ENCODE measurements at places on chromosomes 3 and 15.

DNA sequence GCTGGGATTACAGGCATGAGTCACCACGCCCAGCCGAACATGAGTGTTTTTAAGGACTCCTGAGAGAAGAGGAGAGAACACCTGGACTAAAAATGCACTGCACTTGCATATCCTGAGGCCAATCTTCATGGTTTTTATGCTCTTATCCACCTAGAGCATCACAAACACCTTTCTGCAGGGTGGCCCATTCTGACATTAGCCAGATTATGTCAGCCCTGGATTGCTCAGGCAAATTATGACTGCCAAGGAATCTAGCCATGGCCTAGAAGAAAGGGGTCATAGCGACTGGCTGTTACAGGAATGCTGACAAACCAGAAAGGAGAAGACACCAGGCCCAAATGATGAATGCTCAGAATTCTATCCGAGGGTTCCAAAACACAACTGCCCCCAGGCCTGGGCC is 40.9 kb upstream of the HERC1 start:
- DNase-seq: no peak

DNA sequence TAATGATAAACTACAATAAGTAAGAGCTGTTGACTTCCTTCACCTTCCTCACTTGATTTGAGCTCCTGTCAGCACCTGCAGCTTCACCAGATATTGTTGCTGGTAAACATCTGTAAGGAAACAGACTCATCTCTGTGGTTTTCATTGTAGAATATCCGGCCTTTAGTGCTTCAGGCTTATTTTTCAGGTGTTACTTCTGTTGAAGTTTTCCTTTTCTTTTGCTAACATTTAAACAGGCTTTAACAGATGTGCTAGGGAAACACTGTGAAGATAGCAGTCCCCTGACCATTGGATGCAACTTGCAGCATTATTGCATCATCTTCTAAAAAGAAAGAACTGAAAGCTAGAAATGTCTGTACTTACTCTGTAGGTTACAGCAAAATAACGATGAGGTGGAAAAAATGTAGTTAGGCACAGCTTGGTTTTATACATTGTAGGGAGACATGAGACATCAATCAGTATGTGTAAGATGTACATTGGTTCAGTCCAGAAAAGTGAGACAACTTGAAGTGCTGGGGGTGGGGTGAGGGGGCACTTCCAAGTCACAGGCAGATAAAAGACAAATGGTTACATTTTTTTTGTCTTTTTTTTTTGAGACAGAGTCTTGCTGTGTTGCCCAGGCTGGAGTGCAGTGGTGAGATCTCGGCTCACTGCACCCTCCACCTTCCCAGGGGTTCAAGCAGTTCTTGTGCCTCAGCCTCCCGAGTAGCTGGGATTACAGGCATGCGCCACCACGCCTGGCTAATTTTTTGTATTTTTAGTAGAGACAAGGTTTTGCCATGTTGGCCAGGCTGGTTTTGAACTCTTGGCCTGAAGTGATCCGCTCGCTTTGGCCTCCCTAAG is 10.2 kb downstream of the EDEM1 start:
- DNase-seq: no peak

GRCh38 chr15:46956881-46957280 is 760.4 kb upstream of the SEMA6D start:
- no peak for DNase-seq

DNA sequence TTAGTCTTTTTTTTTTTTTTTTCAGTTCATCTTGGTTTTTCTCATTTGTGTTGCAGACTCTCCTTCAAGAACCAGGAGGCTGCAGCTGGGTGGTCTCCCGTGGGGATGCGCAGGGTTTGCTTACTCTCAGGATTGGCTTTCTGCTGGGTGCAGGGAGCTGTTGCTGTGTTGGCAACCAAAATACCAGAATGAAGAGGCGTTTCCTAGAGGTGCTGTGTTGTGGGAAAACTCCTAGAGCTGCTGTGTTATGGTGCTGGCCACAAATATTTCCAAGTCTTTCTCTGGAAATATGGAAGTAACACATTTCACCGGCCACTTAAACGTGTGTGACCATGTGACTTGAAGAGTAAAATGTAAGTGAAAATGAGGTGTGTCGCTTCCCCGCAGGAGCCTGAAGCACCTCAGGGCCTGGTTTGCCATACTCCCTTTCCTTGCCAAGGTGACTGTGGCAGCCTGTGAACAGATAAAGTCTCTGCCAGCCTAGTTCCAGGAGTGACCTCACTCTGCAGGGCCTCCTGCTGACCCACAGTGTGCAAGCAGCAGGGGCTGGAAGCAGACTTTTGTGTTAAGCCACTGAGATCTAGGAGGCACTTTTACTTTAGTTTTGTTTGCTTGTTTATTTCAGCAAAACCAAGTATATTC is 258.9 kb downstream of the ADAMTS17 start:
- no peak for DNase-seq

DNA sequence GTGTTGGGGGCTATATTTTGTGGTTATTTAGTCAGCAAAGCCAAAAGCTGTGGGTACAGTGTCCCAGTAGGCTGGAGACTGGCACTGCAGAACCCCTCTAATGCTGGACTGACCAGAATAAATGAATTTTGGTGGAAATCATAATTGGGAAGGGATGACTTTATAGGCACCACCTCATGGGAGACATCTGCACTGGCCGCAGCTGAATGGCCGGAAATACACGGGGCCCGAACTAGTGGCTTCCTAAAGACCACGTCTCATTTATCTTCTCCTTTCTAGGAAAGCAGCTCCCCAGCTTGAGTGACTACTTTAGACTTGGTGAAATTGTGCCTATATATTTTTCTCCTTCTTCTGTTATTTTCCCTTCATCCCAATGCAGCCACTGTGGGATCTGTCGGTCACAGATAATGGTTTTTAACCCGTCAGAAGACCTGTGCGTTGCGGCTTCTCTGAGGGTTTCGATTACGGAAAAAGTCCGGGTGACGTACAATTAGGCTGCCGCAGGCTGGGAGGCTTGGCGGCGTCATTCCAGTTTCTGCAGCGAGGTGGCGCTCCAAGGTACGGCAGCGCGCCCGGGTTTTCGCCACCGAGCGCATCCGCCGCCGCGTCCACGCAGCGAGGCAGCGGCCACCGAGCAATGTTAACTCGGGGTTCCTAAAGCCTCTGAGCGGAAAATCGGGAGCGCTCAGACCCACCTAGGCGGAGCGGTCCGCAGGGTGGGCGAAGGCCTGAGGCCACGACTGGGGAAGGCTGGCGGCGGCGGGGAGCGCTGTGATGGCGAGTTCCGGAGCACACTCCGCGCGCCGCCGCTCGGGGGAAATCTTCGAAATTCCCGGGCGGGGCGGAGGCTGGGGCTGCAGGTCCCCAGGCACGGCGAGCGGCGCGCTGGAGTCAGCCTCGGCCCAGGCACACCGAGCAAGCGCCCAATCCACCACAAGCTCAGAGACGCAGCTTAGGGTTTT is 26.3 kb downstream of the NR2F2 start:
- peak; percentile 77 for DNase-seq

DNA sequence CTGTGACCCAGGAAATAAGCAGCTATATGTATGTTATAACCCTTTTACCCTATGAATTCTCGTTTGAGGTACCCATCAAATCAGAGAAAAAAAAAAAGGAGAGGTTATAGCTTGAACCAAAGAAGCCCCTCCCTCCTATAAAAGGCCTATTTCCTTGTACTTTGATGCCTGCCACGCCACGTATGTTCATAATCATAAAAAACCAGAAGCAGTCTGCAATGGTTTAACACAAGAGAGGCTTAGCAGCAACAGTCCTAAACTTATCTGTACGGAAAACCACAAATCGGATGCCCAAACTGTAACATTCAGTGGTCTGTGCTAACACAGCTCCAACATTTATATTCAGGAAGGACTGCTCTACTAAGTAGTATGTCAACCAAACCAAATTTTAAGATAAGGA is 21.2 kb downstream of the CCR8 start:
- no peak for DNase-seq

DNA sequence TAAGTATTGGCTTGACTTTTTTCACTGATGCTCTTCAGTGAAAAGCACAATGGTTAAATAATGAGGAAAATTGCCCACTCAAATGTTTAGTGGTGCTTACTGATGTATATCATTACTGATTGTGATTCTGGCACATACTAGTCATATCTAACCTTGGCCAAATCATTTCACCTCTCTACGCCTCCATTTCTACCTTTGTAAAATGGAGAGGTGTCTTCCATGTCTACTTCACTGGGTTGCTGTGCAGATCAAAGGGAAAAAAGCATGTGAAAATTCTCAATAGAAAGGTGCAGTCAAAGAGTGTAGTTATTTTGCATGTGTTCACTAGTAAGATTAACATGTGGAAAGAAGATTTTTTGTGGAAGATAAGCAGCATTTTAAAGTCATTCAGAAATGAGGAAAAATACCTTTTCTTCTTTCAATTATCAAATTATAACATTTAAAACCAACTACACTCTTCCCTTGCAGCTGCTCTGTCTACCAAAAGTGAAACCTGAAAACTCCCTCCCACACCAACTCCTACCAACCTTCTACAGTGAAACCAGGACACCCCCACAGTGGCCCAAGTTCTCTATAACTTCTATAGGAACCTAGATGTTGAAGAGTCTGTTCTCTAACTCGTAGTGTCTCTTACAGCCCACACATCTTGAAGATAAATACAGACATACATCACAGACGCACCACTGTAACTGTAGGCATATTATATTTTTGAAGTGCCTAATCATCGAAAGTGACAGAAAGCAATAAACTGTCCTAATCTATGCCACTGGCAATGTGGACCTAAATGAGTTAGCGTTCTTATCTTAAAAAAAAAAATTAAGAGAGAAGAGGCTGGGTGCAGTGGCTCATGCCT is 1.4 kb downstream of the CD200R1 start:
- no peak for DNase-seq

GRCh38 chr3:44337248-44337785 is 1.2 kb upstream of the TCAIM start:
- no peak for DNase-seq

DNA sequence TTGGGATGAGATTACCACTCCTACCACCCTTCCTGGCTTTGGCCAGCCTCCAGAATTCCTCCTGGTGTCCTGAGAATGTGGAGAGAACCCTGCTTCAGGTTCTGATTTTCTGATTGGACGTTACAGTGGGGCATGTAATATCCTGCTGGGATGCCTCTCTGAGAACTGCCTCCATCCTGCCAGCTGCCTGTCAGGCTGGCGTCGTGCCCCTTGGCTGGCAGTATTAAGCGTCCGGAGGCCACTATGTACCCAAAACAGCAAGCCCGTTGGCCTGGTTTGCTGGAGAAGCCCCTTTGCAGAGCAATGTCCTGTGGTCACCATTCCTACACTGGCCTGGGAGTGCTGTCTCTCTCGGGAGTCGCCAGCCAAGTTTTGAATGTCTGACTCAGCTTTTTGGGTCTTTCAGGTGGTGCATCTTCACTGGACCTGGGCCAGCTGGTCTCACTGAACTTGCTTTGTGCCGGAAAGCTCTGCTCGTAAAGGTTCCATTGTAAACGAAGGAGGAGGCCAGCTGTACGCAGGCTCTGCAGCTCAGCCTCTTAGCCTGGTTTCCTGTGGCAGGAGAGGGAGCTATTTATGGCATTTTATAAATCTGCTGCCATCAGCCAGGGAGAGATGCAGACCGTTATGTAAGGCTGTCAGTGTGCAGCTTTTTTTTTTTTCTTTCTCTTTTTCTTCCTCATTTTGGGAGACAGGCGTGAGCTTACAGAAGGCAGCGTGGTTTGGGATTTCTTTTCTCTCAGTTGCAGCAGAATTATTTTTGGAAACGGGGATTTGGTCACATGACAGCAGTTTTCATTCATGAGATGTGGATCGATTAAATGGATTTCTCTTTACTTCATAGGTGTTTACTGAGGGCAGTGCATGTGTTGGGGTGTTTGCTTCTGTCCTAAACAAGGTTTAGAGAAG is 19.0 kb upstream of the TRAK1 start:
- no peak for DNase-seq

DNA sequence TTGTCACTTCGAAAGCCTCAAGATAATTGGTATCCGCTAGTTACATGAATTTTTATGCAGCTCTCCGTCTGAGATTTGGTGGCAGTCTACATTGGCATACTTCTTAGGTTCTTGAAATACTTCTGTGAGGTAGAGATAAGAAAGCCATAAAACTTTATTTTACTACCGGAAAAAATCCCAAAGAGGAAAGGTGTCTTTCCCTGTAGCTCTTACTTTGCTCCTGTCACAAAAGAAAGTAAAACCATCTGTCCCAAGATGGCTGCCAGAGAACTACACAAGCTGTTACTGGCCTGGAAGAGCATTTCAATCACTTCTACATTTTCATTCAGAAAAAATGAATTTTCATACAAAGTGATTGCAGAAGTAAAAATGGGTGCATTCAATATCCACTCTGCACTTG is 214.8 kb upstream of the ST8SIA2 start:
- DNase-seq: no peak

DNA sequence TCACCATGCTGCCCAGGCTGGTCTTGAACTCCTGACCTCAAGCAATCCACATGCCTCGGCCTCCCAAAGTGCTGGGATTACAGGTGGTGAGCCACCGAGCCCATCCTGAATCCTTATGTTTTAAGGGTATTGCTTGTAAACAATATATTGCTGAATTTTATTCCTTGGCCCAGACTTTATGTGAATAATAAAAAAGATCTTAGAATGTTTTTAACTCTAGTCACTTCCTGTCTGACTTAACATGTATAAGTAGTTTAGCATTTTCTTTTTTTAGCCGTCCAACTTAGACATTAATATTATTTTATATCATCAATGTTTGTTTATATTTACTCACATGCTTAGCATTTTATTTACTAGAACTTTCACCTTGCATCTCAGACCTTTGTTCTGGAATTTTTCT is 9.2 kb upstream of the EIF2B5 start:
- DNase-seq: no peak

GRCh38 chr15:82556315-82557035 is 16.2 kb upstream of the RPS17 start:
- DNase-seq: no peak

DNA sequence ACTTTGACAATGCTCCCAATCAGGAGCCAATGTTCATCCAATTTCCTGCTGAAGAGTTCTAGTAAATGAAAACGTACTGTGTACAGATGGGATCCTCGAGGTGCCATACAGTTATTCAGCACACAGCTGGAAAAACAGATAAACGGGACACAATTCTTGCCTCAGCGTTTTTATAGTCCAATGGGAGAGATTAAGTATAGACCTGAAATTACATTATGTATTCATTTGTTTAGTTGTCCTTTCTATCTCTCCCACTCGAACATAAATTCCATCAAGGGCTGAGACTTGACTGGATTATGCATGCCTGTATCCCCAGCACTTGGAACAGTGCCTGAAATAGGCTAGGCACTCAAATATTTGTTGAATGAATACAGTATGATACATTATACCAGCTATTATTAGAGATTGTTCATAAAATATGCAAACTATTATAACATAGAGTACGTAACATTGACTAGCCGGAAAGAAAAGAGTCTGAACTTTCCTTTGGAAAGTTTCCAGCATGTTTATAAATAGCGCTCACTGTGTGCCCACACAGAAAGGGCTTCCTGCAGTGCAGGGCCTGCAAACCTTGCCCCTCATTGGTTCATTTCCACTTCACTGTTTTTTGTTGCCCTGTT is 27.4 kb upstream of the SNTN start:
- no peak for DNase-seq

Data from GM12891 (cell line).